ENCODE measurements at places on chromosomes 12 and 14.

- DNase-seq = no peak
Measured at GRCh38 chr14:71408362-71409030, 501.2 kb downstream of the PCNX1 start.

- no peak for DNase-seq
Measured at GRCh38 chr12:124561231-124561630, 6.2 kb downstream of the NCOR2 start.

- DNase-seq = no peak
Measured at GRCh38 chr14:63308723-63309317, 9.9 kb downstream of the GPHB5 start.

- DNase-seq = no peak
Measured at GRCh38 chr14:50871914-50872732, at the start of gene ABHD12B. Gene ABHD12B, plus strand, starts transcription at chr14:50872053. Its CDS starts 122 bp downstream, at chr14:50872175.

DNA sequence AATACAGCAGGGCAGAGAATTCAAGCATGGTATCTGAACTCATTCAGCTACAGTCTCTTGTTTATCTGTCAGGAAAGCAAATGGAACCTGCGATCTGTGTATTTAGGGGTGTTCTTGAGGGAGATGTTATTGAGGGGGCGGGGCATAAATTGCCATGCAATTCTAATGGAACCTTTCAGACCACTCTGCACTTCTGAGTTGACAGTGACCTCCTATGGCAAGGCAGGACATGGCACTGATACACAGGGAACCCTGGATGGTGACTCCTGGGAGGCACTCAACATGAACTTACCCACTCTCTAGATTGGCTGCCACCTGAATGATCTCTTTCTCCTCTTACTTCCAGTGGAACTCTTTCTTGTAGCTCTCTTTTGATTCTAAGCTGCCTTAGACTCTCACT is 787.3 kb downstream of the VRK1 start:
- DNase-seq = no peak

DNA sequence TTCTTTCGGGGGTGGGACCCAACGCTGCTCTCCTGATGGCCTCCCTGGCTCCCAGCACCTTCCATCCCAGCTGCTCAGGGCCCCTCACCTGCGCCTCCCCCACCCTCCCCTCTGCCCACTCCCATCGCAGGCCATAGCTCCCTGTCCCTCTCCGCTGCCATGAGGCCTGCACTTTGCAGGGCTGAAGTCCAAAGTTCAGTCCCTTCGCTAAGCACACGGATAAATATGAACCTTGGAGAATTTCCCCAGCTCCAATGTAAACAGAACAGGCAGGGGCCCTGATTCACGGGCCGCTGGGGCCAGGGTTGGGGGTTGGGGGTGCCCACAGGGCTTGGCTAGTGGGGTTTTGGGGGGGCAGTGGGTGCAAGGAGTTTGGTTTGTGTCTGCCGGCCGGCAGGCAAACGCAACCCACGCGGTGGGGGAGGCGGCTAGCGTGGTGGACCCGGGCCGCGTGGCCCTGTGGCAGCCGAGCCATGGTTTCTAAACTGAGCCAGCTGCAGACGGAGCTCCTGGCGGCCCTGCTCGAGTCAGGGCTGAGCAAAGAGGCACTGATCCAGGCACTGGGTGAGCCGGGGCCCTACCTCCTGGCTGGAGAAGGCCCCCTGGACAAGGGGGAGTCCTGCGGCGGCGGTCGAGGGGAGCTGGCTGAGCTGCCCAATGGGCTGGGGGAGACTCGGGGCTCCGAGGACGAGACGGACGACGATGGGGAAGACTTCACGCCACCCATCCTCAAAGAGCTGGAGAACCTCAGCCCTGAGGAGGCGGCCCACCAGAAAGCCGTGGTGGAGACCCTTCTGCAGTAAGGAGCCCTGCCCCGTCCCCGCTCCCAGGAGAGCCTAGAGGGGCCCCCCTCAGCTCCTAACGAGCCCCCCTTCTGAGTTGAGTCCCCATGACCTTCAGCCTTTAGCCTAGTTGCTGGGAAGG is at the start of gene HNF1A:
TSS of gene HNF1A (plus strand) at position 248 of the 924 bp plus-strand sequence. CDS start at position 474, 226 bp downstream.
- no peak for DNase-seq

DNA sequence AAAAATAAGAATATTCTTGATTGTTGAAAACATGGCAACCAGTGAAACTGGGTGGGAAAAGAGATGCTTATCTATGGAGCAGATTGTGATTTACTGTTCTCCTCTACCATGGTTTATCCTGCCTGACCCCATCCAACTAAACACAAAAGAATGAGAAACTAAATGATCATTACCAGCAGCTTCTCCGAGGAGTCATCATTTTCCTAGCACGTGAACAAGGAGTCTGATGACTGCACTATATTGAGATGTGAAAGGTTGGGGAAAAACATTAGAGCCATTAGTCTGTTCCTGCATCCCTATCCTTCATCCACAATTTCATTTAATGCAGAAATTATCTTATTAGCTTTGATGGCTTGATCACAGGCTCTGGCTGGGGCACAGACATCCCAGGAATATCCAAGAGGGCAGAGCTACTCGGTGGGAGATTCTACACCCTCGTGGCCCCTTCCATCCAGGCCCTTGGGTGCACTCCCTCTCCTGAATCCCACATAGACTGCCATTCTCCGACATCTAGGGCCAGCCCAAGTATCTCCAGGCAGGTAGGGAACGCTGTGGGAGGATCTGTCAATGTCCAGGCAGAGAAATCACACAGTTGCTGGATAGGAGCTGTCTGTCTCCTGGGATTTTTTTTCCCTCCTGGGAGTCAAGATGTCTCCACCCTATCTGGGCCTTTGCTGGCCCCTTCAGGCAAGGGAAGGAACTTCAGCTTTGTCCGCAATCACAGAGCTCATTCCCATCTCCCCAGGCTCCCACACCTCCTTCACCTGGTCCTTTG is 43.3 kb upstream of the DHRS4 start:
- DNase-seq = no peak

- DNase-seq = no peak
Measured at GRCh38 chr12:121423253-121423652, 23.3 kb downstream of the RNF34 start.

DNA sequence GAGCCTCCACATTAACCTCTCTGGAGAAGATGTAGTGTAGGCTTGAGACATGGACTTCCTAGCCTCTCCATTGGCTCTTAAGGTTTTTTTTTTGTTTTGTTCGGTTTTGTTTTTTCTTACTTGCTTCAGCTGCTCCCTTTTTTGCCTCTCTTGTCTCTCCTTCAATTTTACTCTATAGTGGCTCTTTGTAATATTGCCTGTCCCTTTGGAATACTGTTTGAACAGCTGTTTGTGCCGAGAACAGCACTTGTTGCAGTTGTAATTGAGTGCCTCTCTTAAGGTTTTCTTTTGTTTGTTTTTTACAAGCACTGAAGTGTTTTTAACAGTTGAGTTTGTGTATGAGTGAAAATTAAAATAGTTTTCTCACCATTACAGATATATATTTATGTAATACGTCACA is 567.7 kb downstream of the LRFN5 start:
- DNase-seq = no peak

- DNase-seq = no peak
Measured at GRCh38 chr12:85461127-85461526, 181.1 kb downstream of the ALX1 start.

All from activated naive CD4-positive, alpha-beta T cell (primary cell).